ENCODE measurements at places on chromosomes 3 and 15.

DNA sequence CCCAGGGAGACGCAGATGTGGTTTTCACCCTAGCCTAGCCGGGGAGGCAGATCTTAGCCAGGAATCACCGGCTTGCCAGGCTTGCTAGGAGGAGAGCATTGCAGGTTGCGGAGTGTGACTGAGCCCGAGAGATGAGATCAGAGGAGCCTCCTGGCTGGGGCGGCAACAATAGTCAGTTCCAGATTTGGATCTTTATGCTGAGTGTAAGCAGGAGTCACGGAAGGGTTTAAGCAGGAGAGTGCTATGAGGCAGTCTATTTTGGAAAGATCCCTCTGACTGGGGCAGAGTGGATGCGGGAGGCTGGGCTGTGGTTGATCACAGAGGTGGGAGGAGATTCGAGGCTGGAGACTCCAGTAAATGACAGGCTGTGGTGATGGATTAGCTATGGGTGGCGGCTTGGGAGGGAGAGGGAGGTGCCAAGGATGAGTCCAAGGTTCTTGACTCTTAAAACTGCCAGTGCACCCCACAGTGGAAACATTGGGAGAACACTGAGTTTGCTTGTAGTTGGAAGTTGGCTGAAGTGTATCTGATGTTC, 10.4 kb upstream of the BAHD1 start:
- no peak for DNase-seq

DNA sequence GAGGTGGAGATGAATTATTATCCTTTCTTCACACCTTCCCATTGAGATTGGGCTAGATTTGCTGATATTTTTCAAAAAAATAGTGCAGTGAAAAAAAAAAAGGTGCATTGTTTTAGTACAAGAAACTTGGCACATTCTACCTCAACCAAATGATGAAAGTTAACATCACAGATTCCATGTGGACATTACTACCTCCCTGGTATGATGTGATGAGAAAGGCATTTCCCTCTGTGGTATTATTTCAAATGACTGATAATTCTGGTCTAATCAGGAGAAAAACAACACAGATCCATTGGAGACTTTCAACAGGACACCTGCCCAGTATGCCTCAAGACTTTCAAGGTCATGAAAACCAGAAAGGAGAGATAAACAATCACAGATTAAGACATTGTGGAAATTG, 313.4 kb downstream of the BCHE start:
- DNase-seq = no peak

DNA sequence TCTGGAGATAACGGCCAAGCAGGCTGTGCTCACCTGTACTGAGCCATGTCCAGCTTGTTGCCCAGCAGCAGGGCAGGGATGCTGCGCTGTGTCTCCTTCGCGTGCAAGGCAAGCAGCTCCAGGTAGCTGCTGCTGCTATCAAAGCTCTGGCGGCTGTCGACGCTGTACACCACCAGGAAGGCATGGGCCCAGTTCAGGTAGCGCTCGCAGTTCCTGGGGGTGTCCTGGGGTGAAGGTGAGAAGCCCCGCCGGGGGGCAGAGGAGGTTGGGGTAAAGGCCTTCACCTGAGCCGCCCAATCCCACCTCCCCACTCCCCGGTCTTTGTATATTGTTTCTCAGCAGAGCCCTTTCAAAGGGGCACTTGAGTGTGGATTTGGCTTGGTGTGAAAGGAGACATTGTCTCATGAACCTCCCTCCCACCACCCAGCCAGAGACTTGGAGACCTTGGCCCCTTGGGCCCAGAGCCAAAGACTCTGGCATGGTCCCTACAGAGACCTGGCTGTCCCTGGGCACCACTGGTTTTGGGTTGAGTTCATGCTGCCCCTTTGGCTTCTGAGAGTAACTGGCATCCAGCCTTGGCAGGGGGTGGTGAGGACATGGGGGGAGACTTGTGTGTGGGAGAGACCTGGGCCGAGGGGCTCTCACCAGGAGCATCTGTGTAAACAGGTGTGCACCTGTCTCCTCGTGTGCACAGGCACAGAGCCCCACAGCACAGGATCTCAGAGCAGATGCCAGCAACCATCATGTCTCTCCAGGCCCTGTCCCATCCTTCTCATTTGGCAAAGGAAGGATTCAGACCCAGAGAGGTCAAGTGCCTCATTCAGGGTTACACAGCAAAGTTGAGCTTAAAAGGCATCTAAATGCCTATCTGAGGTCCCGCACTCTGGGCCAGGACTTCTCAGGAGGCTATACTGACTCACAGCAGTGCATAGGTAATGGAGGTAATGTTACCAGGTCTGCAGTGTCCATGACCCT, 9.1 kb downstream of the RASL12 start:
- DNase-seq = no peak

- no peak for DNase-seq
These were observed 100.8 kb downstream of the DHX36 start for GRCh38 chr3:154223519-154223918.

DNA sequence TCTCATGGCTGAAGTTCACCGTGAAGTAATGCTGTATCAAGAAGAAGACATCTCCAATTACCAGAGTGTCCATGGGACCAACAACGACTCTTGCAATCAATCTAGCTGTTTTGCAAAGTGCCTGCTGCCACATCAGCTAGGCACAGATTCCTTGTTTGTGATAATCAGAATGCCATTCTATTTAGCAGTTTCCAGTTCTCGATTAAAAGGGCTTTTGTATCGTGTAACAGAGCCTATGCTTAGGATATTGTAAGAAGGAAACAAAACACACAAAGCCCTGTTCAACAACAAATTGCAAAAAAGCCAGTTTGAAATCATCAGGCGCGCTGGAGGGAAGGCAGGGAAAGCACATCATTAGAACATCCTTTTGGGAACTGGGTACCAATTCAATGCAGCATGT, 26.1 kb downstream of the RASGRF1 start:
- DNase-seq = no peak

GRCh38 chr15:99158626-99159412, 53.9 kb downstream of the SYNM start:
- DNase-seq = no peak

GRCh38 chr15:29596266-29596665, 226.0 kb downstream of the TJP1 start:
- DNase-seq = no peak

DNA sequence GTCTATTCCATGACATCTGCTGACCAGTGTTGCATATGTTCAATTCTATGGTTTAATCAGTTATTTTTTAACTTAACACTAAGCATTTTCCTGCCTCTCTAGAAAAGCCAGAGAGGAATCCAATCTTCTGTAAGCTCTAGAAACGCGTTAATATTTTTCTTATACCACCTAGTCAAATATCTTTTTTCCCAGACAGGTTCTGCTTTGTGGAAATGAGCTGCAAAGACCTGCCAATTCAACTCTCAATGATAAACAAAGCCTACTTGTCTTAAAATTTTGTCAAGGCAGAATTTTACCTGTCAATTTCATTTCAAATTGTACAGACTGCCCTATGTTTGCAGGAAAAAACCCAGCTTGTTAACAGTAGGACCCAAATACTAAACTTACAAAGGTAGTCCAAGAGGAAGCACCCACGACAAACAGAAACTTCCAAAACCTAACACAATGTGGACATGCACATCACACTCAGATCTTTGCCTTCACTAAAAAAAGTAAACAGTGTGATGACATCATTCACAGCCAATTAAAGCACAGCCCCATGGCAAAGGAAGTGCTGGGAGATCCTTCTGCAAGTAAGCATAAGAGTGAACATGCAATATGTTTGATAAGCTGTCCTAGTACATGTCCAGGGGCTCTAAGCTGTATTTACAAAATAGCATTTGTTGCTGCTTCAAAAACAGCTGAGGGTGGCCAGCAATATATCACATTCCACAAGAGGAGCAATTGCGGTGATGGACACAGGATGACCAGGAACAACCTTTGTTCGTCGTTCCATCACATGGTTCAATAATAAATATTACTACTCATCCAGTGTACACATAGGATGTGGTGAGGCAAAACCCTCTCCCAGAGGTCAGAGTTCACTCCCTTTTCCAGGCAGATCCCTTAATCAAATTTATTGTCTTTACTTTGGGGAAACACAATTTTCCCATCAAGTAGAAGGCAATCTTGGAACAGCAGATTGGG, 139.4 kb upstream of the TSC22D2 start:
- DNase-seq = no peak

- peak; percentile 100 for DNase-seq
These were observed 15.9 kb upstream of the COPG1 start for GRCh38 chr3:129233538-129233937.

- no peak for DNase-seq
These were observed 49.0 kb downstream of the UBE2E2 start for GRCh38 chr3:23252122-23252521.

- peak; percentile 11 for DNase-seq
These were observed 47.5 kb upstream of the LIMD1 start for GRCh38 chr3:45546716-45547701.

DNA sequence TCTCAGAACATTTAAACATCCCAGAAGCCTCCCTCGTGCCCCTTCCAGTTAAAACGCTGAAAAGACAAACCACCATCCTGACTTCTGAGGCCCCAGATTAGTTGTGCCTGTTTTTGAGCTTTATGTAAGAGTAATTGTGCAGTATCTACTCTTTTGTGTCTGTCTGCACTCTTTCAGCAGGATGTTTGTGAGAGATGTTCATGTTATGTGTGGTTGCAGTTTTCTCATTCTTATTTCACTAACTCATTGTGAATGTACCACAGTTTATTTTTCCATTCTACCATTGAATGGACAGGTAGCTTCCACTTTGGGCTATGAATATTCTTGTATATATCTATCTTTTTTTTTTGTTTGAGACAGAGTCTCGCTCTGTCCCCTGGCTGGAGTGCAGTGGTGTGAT, 40.3 kb downstream of the MINAR1 start:
- DNase-seq = no peak

GRCh38 chr15:29826908-29827820, 4.9 kb upstream of the TJP1 start:
- no peak for DNase-seq

GRCh38 chr3:178629430-178630178, 93.4 kb downstream of the KCNMB2 start:
- DNase-seq = no peak

DNA sequence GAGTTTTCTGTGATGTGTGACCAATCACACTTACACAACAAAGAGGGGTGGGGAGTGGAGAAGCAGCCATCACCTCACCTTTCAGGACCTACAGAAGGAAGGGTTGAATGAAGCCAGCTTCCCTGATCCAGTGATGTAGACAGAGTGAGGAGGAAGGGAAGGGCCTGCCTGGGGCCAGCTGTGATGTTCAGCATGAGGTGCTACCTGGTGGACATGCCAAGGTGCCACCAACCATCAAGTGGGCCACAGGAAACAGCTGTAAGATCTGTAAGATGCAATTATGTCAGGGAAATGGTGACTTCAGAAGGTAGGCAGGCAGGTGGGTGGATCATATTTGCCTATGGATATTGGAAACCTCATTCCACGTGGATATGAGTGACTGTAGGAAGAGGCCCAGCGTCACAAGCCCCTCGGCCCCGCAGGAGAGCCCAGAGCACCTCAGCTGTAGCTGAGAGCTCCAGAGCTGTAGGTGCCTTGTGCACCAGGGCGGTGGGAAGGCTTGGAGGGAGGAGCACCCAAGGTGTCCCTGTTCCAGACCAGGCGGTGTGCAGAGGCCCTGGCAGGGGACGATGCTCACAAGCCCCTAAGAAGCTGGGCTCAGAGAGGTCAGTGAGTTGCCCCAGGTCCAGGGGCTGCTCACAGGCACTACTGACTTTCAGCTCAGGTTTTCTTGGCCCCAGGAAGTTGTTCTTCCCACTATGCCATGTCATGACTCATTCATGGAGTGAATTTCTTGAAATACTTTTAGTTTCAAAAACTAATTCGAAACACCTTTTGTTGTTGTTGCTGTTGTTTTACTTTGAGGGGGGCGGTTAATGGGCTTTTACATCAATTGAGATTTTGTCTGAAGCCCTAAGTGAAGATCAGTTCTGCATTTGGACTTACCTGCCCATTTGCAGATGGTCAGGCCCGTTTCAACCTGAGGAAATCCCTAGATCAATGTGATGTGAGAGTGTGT, 94.2 kb upstream of the ALDH1A3 start:
- no peak for DNase-seq

- no peak for DNase-seq
These were observed 329.9 kb upstream of the AGTR1 start for GRCh38 chr3:148367756-148368155.

GRCh38 chr15:70499791-70500190, 263.6 kb downstream of the UACA start:
- DNase-seq = no peak

DNA sequence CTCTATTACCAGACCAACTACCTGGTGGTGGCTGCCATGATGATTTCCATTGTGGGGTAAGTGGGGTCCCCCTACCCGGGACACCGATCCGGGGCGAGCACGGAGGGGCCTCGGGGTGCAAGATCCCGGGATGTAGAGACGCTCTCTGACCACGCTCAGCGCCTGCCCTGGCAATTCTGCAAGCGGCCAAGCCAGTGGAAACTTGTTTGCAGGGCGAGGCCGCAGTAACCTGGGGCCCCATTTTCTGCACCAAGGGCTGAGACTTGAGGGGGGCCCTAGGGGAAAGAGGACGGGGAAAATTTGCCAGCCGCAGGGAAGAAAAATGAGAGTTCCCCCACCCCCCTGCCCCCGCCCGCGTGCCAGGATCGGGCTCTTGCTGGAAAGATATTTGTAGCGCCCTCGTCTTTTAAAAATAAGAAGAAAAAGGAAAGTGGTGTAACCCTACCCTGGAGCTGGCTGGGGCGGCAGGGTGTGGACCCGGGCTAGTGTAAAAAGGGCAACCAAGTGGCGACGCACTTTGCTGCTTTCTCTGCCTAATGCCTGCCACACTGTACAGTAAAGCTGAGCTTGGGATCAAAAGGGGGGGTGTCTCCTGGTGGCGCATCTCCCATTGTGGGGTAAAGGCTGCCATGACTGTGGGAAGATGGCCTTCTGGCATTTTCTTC, 563 bp downstream of the ARL6IP5 start:
- DNase-seq = no peak

DNA sequence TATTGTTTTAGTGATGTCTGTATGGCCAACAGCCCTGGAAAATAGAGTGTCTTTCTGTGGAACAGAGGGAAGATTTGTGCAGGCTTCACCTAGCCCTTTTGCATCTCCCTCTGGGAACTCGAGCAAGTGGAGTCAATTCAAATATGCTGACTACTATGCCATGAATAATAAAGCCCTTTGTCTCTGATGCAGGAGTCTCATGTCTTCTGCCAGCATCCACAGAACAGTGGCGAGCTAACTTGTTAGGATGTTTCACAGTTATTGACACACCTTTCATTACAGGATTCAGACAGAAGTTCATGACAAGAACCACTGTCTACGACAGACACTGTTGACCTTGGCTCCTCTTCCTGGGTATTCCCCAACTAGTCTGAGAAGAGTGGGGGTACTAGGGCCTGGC, 15.6 kb upstream of the CCDC54 start:
- DNase-seq = no peak

GRCh38 chr3:134007819-134008218, 21.9 kb downstream of the SLCO2A1 start:
- no peak for DNase-seq

- DNase-seq = peak; percentile 25
These were observed 234.8 kb upstream of the NR2E3 start for GRCh38 chr15:71575474-71576045.
